ENCODE measurements at places on chromosomes 5 and 9. TPM values are rescaled to one million over a fixed set of nuclear protein-coding genes. Genes with fewer than 3 reads are reported as not detected.

The SPINK5 gene
- polyA plus RNA-seq, result 0.50 TPM

The DNAJB5 gene
- 10.0 TPM for polyA plus RNA-seq

The NPDC1 gene
- polyA plus RNA-seq, result 38.4 TPM

The DPH7 gene
- 38.2 TPM for polyA plus RNA-seq

The REXO4 gene
- 33.4 TPM for polyA plus RNA-seq

The TEX53 gene
- polyA plus RNA-seq, result not detected

The PLGRKT gene
- polyA plus RNA-seq, result 33.9 TPM

The PCDHGB2 gene
- polyA plus RNA-seq, result 3.8 TPM

The LCN1 gene
- polyA plus RNA-seq, result not detected

The TAF11L5 gene
- polyA plus RNA-seq, result not detected

The CDC25C gene
- 8.4 TPM for polyA plus RNA-seq

All from renal cortex interstitium (tissue), 15 donors.